ENCODE measurements at places on chromosomes 13 and 19.

DNA sequence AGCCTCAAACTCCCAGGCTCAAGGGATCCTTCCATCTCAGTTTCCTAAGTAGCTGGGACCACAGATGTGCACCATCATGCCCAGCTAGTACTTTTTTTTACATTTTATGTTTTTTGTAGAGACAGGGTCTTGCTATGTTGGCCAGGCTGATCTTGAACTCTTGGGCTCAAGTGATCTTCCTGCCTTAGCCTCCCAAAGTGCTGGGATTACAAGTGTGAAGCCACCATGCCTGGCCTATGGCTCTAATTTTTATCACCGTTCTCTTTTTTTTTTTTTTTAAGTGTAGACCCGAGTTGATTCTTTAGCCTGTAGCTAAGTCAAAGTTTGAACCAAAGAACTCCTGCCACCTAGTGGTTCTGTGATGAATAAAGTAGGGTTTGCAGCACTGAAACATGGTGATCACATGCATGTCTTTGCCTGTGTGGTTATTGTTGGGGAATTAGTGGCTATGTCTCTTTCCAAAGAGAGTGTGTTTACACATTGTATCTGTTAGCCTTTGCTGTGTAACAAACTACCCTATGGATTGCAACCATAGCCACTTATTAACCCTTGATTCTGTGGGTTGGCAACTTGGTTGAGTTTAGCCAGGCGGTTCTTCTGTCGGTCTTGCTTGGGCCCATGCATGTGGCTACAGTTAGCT is 11.6 kb downstream of the NFILZ start:
- DNase-seq = peak; percentile 64

- no peak for DNase-seq
Observed at GRCh38 chr13:20185366-20186056, 7.2 kb downstream of the GJB2 start.

GRCh38 chr13:75437582-75438318 is 44.2 kb downstream of the TBC1D4 start:
- DNase-seq = no peak

GRCh38 chr13:97976610-97977521 is 23.4 kb downstream of the IPO5 start:
- no peak for DNase-seq

GRCh38 chr19:41619018-41619556 is 7.8 kb downstream of the CEACAM4 start:
- no peak for DNase-seq

DNA sequence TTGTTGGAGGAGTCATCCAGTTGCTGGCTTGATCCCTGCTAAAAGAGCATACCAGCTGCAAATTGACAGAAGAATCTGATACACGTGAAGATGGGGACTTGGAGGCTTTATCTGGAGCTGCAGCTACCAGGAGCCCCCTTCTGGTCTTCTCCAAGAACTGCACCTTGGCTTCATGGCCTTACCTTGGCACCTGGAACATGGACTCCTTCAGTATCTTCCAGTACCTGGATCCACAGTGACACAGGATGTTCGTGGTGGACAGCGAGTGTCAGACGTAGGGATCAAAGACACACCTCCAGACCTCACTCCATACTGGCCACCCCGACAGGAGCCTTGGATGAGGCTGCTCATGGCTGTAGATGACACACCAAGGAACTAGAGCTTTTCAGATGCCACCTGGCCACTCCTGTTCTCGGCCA is 9.9 kb upstream of the ACSBG2 start:
- peak; percentile 79 for DNase-seq

DNA sequence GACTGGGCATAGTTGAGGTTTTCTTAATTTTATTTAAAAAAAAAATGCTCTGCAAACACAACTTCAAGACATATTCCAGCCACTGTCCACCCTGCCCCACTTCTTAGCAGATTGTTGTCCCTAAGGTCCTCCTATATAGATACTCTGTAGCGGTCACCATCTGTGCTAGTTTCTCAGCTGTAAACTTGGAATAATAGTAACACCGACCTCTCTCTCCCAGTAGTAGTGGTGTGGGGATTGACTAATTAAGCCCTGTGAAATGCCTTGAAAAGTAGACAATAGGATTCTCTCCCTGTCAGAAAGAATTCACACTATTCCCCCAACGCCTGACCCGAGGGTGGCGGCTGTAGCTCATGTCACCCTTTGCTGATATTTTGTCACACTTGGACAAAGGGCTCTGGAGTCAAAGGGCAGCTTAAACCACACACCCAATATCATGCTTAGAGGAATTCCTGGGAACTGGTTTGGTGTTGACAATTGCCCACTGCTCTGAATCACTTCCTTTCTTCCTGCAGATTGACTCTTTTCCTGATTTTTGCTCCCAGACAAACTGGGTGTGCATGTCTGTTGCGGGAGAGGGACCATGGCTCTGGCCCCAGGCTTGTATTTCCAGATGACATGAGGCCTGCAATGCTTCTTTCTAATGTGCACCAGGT is 9.2 kb upstream of the SERP2 start:
- DNase-seq = no peak

DNA sequence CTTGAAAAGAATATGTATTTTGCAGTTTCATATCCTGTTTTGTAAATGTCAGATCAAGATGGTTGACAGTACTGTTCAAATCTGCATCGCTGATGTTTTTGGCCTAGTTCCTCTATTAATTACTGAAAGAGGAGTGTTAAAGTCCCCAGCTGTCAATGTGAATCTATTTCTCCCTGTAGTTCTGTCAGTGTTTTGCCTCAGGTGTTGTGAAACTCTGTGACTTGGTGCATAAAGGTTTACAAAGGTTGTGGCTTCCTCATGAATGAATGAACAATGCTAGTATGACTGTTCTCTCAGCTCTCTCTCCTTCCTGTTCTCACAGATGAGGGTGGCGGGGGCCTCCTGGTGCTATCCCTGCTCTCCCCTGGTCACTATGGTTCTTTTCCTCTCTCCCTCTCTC is 142.4 kb downstream of the MYCBP2 start:
- peak; percentile 5 for DNase-seq

DNA sequence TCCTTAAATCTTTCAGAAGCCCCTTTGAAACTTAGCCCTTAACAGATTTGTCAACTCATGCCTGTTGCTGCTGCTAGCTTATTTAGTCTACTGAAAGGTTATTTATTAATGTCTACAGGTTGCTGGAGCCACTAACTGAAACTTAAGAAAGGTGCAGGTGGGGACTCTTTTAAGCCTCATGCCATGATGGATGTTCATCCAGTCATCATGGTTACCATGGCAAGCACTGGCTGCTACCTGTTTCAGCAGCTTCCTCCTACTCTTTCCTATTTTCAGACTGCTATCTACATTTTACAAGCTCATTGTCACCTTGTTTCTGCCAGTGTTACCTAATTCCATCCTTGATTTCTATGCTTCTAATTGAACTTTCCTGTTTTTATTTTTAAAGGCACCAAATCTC is 27.1 kb downstream of the DGKH start:
- no peak for DNase-seq

GRCh38 chr13:103395139-103395538 is 328.9 kb upstream of the SLC10A2 start:
- DNase-seq = no peak

- DNase-seq = no peak
Observed at GRCh38 chr19:44818466-44819031, 9.6 kb downstream of the BCAM start.

DNA sequence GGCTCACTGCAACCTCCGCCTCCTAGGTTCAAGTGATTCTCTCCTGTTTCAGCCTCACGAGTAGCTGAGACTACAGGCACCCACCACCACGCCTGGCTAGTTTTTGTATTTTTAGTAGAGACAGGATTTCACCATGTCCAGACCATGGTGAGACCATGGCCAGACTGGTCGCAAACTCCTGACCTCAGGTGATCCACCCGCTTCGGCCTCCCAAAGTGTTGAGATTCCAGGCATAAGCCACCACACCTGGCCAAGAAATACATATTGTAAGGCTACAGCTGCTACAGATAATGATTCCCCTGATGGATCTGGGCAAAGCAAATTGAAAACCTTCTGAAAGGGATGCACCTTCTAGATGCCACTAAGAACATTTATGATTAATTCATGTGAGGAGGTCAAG is 17.8 kb downstream of the PLPP2 start:
- no peak for DNase-seq

DNA sequence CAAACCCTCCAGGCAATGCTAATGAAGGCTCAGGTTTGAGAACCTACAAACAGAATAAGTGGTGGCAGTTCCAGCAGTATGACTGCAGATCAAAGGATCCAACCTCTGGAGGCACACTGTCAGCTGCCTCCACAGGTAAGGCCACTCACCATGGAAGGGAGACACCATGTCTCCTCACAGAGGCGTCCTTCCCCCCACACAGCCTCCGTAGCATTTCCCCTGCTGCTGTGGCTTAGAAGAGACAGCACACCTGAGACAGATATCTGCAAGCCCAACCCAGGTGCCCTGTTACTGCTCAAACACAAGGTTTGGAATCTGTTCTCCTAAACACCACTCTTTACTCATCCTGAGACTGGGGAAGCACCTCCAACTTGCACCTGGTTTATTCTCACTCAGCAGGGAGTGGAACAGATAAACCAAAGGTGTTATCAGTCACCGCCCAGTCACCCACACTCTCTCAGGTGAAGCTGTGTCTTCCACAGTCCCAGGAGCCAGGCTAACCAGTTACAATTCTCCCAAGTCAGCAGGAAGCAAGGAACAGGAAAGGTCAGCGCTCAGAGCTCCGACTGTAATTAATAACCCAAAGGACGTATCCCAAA is 311.2 kb downstream of the FOXO1 start:
- DNase-seq = no peak

All from CD4-positive, alpha-beta T cell treated with Interleukin-4 for 1 hour (primary cell).